ENCODE measurements at places on chromosomes 12 and 14.

DNA sequence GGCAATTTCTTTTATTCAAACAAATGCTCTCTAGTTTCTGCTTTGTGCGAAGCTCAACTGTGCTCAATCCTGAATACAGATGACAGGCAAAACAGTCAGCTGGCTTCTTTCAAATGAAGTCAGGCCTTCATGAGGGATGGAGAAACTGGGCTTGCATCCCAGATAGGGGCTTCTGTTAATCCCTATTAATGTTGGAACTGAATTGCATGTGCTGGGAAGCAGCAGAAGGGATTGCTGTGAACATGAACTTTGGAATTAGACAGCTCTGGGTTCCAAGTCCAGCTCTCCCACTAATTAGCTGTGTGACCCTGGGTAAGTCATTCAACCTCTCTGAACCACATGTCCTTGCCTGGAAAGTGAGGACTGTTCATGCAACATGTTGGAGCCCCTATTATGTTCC, 21.1 kb upstream of the CORO1C start:
- DNase-seq: no peak

- no peak for DNase-seq
Observed at GRCh38 chr12:128940974-128941373, 87.7 kb downstream of the GLT1D1 start.

DNA sequence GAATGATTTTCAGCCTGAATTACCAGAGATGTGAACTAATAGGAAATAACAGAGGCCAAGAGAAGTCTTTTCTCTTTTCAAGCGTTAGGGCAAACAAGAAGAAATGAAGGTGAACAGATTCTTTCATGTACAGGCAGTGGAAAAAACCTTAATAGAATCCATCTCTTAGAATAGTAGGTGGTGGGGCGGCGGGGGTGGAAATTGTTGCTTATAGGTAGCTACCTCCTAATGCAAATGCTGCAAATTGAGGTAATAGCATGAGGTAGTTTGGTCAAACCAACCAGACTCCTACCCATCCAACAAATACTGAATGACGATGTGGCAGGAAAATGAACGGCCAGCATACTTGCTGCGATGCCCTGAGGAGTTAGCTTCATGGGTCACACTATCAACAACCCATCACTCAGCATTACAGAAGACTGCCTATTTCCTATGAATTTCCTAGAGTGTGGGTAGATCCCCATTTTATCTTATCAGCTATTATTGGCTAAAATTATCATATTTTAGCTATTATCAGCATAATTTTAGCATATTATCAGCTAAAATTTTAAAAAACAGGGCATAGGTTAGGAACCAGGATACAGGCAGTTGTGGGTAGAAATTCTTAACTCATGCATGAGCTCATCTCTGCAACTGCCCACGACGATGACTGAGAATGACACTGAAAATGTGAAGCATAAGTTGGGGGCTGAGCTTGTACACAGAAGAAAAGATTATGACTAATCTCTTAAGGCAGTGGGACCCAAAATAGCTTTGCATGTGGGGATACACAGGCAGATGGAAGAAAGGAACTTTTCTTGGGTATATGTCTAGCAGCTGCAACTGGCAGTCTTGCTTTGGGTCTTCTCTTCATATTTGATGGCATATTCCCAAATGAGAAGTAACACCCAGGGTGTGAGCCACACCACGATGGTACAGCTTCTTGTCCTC, 68.7 kb downstream of the NIN start:
- peak; percentile 61 for DNase-seq

GRCh38 chr12:108254517-108255251, 84.4 kb downstream of the CMKLR1 start:
- no peak for DNase-seq

DNA sequence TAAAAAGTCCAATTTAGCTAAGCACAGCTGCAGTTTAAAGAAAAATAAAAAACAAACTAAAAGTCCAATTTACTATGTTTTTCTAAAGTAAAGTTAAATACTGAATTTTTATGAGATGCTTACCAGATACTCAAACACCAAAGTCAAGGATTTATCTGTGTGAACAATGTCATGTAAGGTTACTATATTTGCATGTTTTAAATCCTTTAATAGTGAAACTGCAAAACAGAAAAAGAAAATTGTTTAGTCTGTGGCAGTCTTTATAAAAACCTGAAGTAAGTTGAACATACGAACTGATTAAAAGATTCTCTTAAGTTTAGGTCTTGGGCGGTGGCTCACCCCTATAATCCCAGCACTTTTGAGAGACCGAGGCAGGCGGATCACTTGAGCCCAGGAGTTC, 102.7 kb downstream of the CDK17 start:
- no peak for DNase-seq

GRCh38 chr12:124694846-124695497, 127.6 kb upstream of the NCOR2 start:
- no peak for DNase-seq

- DNase-seq: no peak
Observed at GRCh38 chr12:65934480-65935115, 110.3 kb downstream of the HMGA2 start.

- DNase-seq: no peak
Observed at GRCh38 chr14:94317259-94317658, 5.9 kb downstream of the SERPINA6 start.

- no peak for DNase-seq
Observed at GRCh38 chr14:68705741-68706283, 87.1 kb downstream of the ZFP36L1 start.

DNA sequence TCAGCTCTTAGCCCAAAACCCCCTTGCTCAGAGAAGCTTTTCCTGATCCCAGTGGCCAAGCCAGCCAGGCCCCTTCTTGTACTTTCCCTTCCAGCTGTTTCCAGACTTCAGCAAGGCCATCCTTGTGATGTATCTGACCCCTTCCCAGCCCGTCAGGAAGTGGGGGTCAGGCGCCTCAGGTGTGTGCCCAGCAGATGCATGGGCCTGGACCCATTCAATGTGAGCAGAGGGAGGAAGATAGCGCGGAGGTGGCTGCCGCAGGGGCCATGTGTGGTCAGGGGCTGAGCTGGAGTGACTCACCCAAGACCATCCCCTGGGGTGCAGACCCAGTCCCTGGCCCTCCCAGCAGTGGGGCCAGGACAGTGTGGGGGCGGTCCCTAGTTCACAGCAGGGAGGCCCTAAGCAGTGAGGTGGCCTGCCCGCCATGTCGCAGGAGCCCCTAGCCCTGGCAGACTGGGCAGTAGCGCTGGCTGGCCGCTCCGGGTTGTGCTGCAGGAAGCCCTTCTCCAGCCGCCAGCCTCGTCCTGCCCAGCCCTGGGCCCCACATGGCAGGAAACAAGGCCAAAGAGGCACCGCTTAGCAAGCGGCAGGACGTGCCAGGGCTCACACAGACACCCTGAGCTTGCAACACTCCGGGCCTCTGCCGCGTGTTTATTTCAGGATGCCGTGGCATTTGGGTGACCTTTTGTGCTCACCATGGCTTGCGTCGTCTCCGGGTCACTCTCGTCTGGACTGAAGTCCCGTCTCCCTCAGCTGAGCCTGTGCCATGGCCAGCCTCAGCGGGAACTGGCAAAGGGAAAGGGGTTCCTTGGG, 12.0 kb downstream of the ADSS1 start:
- DNase-seq: peak; percentile 79
